ENCODE measurements at places on chromosomes 6 and 20. TPM values are rescaled to one million over a fixed set of nuclear protein-coding genes. Genes with fewer than 3 reads are reported as not detected.

DNA sequence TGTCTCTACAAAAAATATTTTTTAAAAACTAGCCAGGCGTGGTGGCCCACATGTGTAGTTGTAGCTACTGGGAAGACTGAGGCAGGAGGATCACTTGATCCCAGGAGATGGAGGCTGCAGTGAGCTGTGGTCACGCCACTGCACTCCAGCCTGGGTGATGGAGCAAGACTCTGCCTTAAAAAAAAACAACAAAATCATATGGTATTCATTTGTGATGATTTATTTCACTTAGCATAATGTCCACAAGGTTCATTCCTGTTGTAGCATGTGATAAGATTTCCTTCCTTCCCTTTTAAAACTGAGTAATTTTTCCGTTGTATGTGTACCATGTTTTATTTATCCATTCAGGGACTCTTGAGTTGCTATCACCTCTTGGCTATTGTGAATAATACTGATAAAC, 26.2 kb downstream of the TMEM170B start:
- no peaks in the 10 kb centered on the region for H3K4me1 ChIP-seq
- DNase-seq = no peak
- H3K27me3 ChIP-seq = no peaks in the 10 kb centered on the region
- no peak overlapping the region for H3K27ac ChIP-seq
- no peak overlapping the region for H3K4me3 ChIP-seq

GRCh38 chr20:33133373-33133941, 34.5 kb upstream of the BPIFA2 start:
- no peaks in the 10 kb centered on the region for H3K27me3 ChIP-seq
- H3K27ac ChIP-seq = no peak overlapping the region
- no peaks in the 10 kb centered on the region for H3K36me3 ChIP-seq

DNA sequence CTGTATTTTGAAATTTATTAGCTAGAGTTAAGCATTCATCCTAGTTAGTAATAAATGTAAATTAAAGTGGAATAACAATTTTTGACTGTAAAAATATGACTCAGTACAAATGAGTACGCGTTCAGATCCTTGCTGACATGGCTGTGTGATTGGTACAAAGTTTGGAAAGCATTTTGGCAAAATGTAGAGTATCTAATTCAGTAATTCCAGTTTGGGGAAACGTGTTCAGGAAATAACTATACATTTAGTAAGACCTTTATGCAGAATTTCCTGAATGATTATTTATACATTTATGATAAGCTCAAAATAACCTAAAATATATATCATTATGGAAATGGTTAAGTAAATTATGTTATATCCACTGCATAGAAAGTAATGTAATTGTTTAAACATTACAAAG, 8.0 kb downstream of the VTA1 start:
- H3K4me3 ChIP-seq = no peak overlapping the region
- H3K36me3 ChIP-seq = no peaks in the 10 kb centered on the region
- peaks cover 6% of the 10 kb centered on the region for H3K4me1 ChIP-seq
- no peaks in the 10 kb centered on the region for H3K27me3 ChIP-seq
- no peak overlapping the region for H3K27ac ChIP-seq

DNA sequence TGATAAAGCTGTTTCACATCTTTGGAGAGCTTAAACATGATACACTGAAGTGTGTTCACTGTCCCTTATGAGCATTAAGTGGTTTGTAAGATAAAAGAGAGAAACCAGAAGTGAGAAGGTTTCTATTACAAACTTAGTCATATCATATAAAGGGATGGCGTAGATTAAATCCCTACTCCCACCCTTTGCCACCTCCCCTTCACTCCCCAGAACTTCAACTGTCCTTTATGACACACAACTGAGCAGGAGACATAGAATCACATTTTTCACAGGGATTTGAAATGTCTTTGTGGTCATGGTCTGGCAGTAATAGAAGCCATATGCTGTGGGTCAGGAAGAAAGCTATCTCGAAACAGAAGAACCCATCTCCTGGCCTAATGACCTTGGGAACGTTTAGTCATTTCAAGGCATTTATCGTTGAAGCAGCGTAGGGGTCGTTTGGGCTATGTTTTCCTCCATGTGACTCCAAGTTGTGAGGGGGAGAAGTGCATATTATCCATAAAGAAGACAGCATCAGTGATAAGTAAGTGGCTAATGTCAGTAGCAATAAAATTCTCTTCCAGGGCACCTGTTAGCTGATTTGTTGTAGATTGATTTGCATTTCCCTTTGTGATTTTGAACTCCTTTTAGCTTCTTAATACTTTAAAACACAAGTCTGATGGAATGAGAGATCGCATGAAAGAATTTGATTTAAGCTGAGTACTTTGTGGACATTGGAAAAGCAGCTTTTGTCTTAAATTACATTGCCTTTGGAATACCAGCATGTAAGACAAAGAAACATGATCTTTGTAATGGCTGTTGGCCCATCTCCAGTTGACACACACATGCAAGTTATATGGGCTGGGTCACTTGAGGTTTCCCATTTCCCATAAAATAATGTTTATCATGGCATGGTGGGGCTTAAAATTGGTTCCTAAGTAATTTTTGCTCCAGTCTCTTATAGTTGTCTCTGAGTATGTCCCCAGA, 501.5 kb upstream of the FLRT3 start:
- no peaks in the 10 kb centered on the region for H3K27me3 ChIP-seq
- DNase-seq = no peak
- no peaks in the 10 kb centered on the region for H3K36me3 ChIP-seq
- H3K4me1 ChIP-seq = no peaks in the 10 kb centered on the region
- H3K27ac ChIP-seq = no peak overlapping the region
- no peak overlapping the region for H3K4me3 ChIP-seq

- peaks cover 24% of the 10 kb centered on the region for H3K4me1 ChIP-seq
- H3K36me3 ChIP-seq = peaks cover 47% of the 10 kb centered on the region
- no peak overlapping the region for H3K4me3 ChIP-seq
These were observed 24.2 kb downstream of the FKBP1A start for GRCh38 chr20:1368448-1369199.

- H3K27ac ChIP-seq = no peak overlapping the region
- H3K27me3 ChIP-seq = no peaks in the 10 kb centered on the region
- H3K4me1 ChIP-seq = no peaks in the 10 kb centered on the region
These were observed 837.6 kb downstream of the HACE1 start for GRCh38 chr6:104022126-104022525.

GRCh38 chr6:112163295-112164257, 76.2 kb downstream of the FAM229B start:
- no peaks in the 10 kb centered on the region for H3K4me1 ChIP-seq
- peak; percentile 80 for DNase-seq
- no peaks in the 10 kb centered on the region for H3K27me3 ChIP-seq
- H3K27ac ChIP-seq = no peak overlapping the region

DNA sequence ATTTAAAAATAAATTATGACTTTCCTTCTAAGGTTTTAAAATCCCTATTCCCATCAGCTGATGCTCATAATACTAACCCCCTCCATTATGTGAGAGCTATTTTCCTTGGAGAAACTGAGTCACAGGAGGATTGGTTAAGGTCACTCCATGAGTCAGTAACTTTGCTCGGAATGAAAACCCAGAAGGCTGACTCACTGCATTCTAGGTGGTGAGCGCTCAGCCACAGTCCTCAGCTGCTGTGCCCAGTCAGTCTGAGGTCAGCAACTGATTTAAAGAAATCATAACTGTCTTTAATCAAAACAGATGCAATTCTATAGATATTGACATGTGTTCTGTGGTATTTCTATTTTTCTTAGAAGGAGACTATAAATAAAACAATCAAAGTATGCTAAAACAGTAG, 359.2 kb downstream of the GJA1 start:
- no peaks in the 10 kb centered on the region for H3K27me3 ChIP-seq
- H3K27ac ChIP-seq = no peak overlapping the region
- no peaks in the 10 kb centered on the region for H3K36me3 ChIP-seq

- no peak overlapping the region for H3K27ac ChIP-seq
- H3K36me3 ChIP-seq = peaks cover 15% of the 10 kb centered on the region
These were observed 8.7 kb downstream of the RNF144B start for GRCh38 chr6:18395856-18396197.

DNA sequence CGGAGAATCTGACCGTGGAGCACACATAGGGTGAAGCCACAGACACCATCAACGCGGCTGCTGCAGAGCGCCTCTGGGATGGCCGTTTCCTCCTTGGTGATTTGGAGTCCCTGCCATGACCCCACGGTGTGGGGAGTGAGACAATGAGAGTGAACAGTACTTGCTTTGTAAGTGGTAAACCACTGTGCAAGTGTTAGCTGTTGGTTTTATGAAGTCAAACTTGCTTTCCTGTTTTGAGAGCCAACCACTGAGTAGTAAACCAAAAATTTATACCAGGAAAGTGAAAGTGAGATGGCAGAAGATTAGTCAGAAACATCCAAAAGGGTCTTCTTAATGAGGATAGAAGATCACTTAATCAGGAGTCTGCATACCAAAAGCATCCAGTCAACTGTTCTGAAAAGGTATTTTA, 160.7 kb downstream of the FOXC1 start:
- H3K4me3 ChIP-seq = no peak overlapping the region
- H3K36me3 ChIP-seq = no peaks in the 10 kb centered on the region
- no peak overlapping the region for H3K27ac ChIP-seq
- no peak for DNase-seq
- no peaks in the 10 kb centered on the region for H3K27me3 ChIP-seq
- no peaks in the 10 kb centered on the region for H3K4me1 ChIP-seq

- no peaks in the 10 kb centered on the region for H3K36me3 ChIP-seq
- H3K27ac ChIP-seq = no peak overlapping the region
- H3K4me3 ChIP-seq = no peak overlapping the region
- H3K27me3 ChIP-seq = peaks cover 43% of the 10 kb centered on the region
- no peaks in the 10 kb centered on the region for H3K4me1 ChIP-seq
- no peak for DNase-seq
These were observed 136.3 kb upstream of the ZNF184 start for GRCh38 chr6:27608916-27609883.

DNA sequence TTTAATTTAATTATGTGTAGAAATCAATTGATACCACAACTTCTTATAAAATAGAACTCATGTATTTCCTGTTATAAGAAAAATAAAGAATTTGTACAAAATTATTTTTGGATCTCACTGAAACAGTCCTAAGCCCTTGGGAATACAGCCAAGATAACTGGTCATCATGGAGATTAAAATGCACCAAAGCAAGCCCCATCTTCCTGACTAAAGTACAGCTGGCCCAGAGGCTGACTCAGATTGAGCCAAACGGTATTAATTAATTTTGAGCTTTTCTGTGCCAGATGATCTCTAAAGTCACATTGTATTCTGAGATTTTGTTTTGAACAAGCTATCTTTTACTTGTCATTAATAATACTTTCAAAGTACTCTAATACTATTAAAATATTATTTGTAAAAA, 978.5 kb downstream of the TBC1D32 start:
- no peak overlapping the region for H3K27ac ChIP-seq
- DNase-seq = no peak
- no peak overlapping the region for H3K4me3 ChIP-seq
- no peaks in the 10 kb centered on the region for H3K27me3 ChIP-seq
- no peaks in the 10 kb centered on the region for H3K4me1 ChIP-seq

DNA sequence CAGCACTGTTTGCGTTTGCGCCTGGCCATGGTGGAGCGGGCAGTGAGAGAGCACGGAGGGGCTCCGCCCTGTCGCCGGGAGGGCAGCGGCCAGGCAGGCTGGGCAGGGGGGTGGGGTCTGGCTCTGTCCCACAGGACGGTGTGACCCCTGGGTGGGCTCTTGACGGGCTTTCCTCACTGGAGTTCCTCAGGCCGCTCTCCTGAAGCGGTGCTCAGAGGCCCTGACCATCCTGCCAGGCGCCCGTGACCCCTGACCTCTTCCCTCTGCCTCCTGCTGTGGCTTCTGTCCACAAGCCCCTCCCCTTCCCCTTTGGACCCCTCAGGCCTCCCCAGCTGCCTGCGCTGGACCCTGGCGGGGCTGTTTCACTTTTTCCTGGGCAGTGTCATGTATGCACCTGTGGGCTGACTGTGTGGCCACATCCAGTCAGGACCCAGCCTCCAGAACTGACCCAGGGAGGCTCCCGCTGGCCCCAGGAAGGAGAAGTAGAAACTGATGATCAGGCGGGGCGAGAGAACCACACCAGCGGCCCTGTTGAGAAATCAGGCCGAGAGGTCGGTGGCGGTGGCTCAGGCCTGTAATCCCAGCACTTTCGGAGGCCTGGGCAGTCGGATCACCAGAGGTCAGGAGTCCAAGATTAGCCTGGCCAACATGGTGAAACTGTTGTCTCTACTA, 1.2 kb downstream of the OGFR start:
- peak overlapping the region; percentile 81 for H3K4me3 ChIP-seq
- peaks cover 42% of the 10 kb centered on the region for H3K36me3 ChIP-seq
- DNase-seq = peak; percentile 84
- peaks cover 23% of the 10 kb centered on the region for H3K4me1 ChIP-seq
- H3K27ac ChIP-seq = peak overlapping the region; percentile 87

DNA sequence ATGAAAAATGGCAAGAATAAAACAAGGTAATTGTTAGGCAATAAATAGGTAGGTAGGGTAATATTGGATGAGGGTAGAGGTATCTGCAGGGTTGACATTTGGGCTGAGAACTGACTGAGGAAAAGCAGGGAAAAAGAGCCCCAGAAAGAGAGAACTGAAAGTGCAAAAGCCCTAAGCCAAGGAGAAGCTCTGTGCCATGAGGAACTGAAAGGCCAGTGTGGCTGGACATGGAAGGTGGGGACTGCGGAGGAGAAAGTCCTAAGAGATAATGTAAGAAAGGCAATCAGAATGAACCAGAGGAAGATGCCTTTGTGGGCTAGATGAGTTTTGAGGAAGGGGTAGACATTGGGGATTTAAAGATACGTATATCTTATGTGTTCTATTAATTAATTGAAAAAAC, 9.9 kb upstream of the HIVEP2 start:
- no peaks in the 10 kb centered on the region for H3K27me3 ChIP-seq
- H3K36me3 ChIP-seq = no peaks in the 10 kb centered on the region
- H3K4me1 ChIP-seq = no peaks in the 10 kb centered on the region
- no peak for DNase-seq

GRCh38 chr20:17648315-17648646, 33.8 kb downstream of the RRBP1 start:
- H3K36me3 ChIP-seq = peaks cover under 1% of the 10 kb centered on the region
- DNase-seq = peak; percentile 85
- no peak overlapping the region for H3K4me3 ChIP-seq
- H3K27me3 ChIP-seq = no peaks in the 10 kb centered on the region

DNA sequence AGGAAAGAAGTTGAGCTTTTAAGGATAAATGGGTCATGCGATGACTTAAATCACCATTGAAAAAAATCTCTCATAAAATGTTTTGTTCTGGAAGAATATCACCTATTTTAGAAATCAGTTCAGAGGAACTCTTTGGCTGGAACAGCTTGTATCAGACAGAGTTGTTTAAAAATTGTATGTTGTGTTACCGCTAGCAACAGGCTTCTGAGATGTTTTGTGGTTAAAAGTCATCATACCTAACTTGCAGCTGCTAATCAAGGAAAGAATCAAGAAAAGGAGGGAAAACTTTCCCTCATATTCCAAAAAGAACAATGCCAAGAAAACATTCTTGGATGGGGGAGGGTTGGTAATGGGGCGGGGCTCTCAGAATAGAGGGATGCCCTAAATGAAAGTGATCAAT, 220.7 kb upstream of the CITED2 start:
- no peak overlapping the region for H3K4me3 ChIP-seq
- H3K36me3 ChIP-seq = no peaks in the 10 kb centered on the region
- no peak for DNase-seq
- H3K4me1 ChIP-seq = peaks cover 27% of the 10 kb centered on the region

The ESF1 gene
- 15.1 TPM for total RNA-seq

The IL17A gene
- total RNA-seq = not detected

The CENPQ gene
- 3.8 TPM for total RNA-seq

The NHLRC1 gene
- 2.3 TPM for total RNA-seq

The FARS2 gene
- total RNA-seq = 18.3 TPM

The GNAS-AS1 gene
- total RNA-seq = 1.1 TPM

The RBPJL gene
- total RNA-seq = not detected

The HEBP2 gene
- total RNA-seq = 41.9 TPM

The ISM1 gene
- total RNA-seq = 4.1 TPM

The GCM1 gene
- not detected for total RNA-seq

The SAMD3 gene
- 5.2 TPM for total RNA-seq

The ACSS1 gene
- total RNA-seq = 37.2 TPM

Measured in upper lobe of right lung (tissue), 1 donor.